Dorsolateral prefrontal cortex (tissue), 122 donors: ENCODE measurements at places on chromosomes 5 and 9.

- DNase-seq = no peak
Observed at GRCh38 chr5:180286-180918, 10.9 kb upstream of the LRRC14B start.

GRCh38 chr9:4837261-4838188, 44.8 kb downstream of the RCL1 start:
- DNase-seq = no peak

- DNase-seq = no peak
Observed at GRCh38 chr5:95081500-95081960, 203.4 kb downstream of the MCTP1 start.

- DNase-seq = no peak
Observed at GRCh38 chr5:114727358-114727757, 365.5 kb downstream of the KCNN2 start.

GRCh38 chr5:80990527-80990926, 30.4 kb downstream of the RASGRF2 start:
- DNase-seq = no peak

- no peak for DNase-seq
Observed at GRCh38 chr5:72387985-72388384, 67.8 kb downstream of the PTCD2 start.

DNA sequence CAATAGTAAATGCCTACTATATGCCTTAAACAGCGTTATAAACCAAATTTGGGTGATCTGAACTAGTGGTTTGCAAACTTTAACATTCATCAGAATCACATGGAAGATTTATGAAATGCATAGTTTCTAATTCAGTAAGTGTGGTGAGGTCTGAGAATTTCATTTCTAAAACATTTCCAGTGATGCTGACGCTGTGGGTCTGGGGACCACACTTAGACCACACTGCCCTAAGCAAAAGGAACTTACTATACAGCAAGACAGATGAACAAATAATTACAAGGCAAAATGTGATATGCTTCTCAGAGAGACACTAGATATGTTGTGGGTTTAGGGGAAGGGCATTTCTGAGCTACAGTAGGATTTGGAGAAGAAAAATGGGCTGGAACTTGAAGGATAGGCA, 72.6 kb downstream of the OXCT1 start:
- no peak for DNase-seq

DNA sequence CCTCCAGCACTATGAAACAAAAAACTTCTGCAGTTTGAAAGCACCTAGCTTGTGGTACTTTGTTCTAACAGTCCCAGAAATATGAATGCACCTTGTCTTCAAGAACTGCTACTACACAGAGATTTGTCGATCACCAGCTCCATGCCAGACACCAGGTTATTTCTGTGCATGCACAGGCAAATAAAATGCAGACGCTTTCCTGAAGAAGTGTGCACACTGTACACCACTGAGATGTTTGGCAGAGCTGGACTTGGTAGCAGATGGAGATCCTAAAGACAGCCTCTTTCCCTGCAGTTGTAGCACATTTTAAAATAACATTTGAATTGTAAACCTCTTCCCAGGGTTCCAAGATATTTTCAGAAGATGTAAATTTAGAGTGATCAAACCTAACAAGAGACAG, 730.0 kb downstream of the MTRR start:
- no peak for DNase-seq

DNA sequence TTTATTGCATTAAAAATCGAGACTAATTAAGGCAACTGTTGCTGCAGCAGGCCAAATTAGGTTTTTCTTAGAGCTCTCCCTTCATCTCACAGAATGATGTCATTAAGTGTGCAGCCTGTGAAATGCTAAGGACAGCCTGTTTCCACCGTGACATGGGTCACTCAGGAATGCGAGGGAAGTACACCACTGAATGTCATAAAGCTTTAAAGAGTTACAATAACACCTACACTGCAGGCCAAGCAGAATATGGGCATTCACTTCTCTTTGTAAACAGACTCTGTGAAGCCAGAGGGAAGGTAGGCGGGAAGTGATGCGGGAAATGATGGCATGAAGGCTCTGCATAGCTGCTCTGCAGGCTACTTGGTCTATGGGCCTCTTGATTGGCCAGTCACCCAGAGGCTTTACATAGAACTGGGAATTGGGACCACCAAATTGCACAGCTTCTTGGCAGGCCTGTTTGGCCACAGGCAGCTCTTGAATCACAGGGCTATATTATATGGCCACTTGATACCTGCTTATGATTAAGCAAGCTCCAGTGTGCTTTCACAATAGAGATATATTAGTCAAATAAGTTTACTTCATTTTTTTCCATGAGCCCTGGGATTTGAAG, 28.4 kb upstream of the AOPEP start:
- DNase-seq = peak; percentile 29

- no peak for DNase-seq
Observed at GRCh38 chr5:36889264-36889663, 12.7 kb downstream of the NIPBL start.

DNA sequence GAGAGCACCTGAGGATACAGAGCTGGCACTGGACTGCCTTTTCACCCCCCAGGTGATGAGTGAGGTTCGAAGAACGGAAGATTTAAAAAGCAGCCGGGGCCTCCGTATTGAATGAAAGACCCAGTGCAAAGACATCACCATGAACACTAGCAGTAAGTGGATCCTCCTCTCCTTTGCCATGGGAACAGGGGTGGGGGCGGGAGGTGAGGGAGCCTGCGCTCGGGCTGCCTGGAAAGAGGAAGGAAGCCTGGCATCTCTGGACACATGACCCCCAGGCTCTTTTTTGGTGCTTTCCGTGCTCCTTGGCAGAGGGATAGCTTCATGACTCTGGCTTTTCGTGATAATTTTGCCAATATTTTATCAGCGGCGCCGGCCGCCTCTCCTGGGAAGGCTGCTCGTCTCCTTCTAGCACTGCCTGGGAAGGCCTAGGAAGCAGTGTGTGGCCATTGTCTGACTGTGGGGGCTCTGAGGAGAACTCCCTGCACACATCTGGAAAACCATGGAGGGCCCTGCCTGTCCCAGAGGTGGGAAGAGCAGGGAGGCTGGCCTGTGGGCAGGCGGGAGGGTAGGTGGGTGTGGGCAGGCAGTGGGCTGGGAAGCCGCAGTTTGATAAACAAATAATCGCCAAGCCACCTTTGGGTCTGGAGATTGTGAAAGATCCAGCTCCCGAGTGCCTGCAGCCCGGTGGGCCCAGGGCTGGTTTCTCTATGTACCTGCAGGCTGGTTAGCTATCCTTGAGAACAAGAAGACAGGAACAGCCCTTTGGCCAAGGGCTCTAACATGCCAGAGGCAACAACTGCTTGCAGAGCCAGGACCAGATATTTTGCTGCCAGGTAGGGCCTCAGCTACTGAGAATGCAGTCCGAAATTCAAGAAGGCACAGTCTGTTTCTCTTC, 911 bp downstream of the ABLIM3 start:
- peak; percentile 28 for DNase-seq

GRCh38 chr9:126704892-126705766, 91.4 kb downstream of the LMX1B start:
- peak; percentile 83 for DNase-seq

- no peak for DNase-seq
Observed at GRCh38 chr5:110879675-110880074, 140.9 kb downstream of the SLC25A46 start.

DNA sequence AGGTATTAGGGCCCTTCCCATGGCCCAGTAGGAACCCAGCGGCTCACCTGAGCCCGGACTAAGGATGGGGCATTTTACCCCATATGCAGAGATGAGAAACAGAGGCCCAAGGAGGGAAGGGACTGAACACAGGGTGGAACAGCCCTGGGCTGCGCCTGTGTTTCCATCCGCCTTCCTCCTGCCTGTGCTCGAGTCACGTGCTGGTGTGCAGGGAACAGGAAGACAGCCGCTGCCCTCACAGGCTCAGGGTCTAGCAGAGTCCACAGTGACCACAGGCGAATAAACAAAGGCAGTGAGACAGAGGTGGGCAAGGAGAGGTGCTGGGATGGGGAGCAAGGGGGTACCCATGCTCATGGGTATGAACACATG, 129.4 kb downstream of the C9orf50 start:
- no peak for DNase-seq

- DNase-seq = no peak
Observed at GRCh38 chr9:104074876-104075275, 19.2 kb upstream of the SMC2 start.

DNA sequence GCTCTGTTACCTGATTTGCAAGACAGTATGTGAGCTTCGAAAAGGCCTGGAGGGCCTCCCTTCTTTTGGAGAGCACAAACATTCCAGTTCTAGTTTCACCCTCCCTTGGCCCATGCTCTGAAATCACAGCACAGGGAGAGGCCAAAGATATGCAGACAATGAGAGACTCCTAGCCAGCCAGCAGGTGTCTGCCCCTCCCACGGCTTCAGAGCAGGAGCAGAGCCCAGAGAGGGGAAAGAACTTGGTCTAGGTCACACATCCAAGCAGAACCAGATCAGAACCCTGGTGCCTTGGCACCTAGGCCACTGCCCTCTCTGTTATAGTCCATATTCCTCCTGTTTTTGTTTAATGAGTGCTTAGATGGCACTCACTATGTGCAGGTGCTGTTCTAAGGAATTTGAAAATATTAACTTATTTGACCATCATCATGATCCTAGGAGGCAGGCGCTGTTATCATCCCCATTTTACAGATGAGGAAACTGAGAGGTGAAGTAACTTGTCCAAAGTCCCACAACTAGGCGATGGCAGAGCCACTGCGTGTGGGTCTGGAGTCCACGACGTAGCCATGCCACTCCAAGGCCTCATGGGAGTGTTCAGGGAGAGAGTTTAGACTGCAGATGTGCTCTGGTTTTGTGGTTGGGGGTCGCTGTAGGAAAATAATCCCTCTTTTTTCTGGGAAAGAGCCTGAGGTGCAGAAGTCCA, 27.2 kb downstream of the TMOD1 start:
- DNase-seq = no peak

GRCh38 chr5:95221234-95221633, 63.7 kb downstream of the MCTP1 start:
- DNase-seq = no peak

GRCh38 chr9:84811072-84811750, 141.7 kb downstream of the NTRK2 start:
- DNase-seq = no peak

DNA sequence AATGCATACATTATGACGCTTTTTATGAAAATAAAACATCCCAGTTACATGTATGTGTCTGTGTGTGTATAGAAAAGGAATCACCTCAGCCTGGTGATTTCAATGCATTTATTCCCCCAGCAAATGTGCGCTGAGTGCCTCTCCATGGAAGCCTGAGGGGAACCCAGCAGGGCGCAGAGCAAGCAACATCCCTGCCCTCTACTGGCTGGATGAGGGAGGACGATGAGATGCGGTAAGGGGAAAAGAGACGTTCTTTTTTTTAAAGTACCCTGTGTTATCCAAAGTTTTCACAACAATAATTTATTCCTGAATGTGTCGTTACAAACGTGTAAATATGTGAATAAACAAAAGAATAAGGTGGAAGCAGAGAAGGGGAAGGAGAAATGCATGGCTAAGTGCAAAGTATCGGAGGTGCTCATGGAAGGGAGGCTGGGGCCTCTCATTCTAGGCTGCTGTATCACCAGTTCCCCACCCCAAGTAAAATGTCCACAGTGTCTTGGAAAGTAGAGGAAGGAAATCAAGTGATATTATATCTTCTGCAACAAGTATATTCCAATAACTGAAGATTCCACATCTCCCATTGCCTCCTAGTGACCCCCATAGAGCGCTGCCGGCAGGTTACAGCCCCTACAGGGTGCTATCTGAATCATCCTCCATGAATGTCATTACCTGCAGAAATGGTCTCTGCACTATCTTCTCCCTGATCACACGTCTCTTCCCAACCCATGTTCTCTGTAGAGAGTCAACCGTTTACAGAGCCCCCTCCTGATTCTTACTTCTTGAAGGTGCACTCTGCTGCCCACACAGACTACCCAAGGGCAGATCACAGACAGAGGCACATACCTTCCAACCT, 13.0 kb upstream of the ABLIM3 start:
- DNase-seq = no peak

DNA sequence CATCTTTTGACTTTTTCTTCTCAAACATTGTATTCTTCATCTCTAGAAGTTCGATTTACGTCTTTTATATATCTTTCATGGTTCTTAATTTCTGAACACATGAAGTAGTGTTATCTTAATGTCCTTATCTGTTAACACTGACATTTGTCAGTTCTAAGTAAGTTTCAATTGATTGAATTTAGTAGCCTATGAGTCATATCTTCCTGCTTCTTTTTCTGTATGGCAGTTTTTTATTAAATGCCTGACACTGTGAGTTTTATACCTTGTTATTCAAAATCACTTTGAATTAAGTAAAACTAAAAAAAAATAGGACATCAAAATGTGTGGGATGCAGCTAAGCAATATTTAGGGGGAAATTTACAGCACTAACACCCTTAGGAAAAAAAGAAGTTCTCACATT, 707.0 kb upstream of the ACO1 start:
- DNase-seq = no peak

DNA sequence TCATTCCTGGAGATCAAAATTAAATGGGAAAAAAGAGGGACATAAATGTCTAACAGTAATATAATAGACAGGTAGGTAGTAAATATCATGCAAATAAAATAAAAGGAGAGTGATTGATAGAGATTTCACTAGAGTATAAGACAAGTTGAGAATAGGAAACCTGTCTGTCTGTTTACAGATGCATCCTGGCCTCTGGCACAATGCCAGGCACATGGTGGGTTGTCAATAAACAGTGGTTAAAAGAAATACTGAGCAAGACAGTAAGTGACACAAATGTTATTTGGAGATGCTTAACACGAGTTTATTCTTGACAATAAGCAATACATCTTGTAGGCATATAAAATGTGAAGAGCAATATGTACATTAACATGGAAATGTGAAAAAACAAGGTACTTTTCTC, 33.3 kb downstream of the RICTOR start:
- no peak for DNase-seq

DNA sequence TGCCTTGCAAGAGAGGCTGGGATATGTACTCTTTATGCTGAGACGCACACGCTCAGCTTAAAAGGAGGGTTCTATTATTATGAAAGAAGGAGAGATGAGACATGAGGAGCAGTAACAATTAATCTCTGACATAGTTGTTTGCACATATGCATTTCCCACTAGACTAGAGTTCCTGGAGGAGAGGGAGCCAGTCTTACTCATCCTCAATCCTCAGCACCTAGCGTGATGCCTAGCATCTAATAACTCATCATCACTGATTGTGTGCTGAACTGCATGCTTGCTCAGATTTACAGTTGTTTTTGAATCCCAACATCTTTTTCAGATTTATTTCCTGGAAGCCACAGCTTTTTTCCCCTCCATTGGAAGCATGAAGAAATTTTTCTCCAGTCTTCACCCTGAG, 35.5 kb downstream of the GCNT4 start:
- no peak for DNase-seq

DNA sequence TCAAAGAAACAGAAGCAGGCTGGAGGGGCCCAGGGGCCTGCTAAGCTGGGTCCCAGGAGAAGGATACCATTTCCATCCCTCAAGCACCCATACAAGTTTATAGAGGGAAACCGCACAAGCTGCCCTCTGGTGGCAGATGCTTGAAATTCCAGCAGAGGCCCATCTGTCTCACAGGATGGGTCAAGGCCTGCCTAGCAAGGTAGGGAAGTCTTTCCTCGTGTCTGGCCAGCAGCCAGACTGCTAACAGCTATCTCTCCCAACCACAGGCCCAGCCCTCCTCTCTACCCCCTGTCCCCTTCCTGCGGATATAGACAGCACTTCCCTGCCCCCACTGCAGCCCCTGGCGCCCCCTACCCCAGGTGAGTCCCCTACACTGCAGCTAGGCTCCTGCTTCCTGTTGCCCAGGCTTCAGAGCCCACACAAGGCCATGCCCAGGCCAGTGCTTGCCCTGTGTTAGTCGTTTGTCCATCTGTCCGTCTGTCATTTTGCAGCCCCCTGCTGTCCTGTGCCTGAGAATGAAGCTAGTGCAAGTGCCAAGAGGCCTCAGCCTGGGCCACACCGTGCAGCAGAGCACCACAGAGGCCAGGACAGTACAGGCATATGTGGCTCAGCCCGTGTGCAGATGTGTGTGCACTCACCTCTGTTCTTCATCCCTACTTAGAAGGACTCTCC, 26.2 kb downstream of the TCF7 start:
- DNase-seq = peak; percentile 78
